ENCODE measurements at places on chromosomes 1 and 21. TPM values are rescaled to one million over a fixed set of nuclear protein-coding genes. Genes with fewer than 3 reads are reported as not detected.

Gene ARPC5
- total RNA-seq: 312 TPM

DNA sequence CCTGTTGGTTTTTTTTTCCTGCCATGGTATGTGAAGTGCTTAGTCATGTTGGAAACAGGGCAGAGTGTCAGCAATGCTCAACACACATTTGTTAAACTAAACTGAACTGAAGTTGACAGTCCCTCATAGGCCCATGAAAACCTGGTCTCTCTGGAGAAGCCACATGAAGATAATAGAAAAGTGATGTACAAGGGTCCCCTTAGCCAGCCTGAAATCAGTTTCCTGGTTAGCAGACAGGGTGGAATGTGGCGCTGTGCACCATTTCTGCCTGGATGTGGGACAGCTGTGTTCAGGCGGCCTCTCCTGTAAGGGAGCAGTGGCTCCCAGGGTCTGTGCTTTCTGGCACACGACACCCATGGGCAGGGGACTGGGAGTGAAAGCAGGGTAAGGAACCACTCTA, 9.9 kb upstream of the CHI3L1 start:
- no peak for DNase-seq

Gene OPTC
- total RNA-seq: not detected

DNA sequence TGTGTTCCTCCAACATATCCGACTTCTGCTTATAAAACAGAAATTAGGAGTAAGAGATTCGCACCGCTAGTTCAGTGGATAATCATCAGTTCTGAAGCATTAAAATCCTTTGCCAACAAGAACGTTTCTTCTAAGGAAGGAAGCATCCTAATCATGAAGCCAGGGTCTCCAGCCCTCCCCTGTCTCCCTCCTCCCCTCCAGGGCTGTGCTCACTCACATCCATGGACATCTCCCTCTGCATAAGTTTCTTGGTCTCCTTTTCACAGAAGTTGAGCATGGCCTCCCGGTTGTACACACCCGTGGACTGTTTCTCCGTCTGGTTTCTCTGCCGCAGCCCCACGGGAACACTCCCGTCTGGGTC, 505 bp downstream of the LMOD1 start:
- no peak for DNase-seq

GRCh38 chr1:23428136-23428905, 3.8 kb upstream of the TCEA3 start:
- DNase-seq: no peak

DNA sequence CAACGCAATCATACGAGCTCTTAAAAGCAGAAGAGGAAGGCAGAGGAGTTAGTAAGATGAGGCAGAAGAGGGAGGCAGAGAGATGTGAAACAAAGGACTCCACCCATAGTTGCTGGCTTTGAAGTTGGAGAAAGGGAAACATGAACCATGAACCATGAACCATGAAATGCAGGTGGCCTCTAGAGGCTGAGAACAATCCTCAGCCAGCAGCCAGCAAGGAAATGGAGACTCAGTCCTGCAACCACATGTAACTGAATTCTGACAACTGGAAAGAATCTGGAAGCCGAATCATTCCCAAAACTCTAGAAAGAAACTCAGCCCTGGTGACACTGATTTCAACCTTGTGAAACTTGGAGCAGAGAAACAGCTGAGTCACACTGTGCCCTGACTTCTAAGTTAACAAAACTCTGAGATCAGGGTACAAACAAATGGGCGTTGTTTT, 10.1 kb downstream of the DIPK1A start:
- DNase-seq: no peak

Gene SLC45A1
- 0.78 TPM for total RNA-seq
